ENCODE measurements at places on chromosomes 16 and 17.

DNA sequence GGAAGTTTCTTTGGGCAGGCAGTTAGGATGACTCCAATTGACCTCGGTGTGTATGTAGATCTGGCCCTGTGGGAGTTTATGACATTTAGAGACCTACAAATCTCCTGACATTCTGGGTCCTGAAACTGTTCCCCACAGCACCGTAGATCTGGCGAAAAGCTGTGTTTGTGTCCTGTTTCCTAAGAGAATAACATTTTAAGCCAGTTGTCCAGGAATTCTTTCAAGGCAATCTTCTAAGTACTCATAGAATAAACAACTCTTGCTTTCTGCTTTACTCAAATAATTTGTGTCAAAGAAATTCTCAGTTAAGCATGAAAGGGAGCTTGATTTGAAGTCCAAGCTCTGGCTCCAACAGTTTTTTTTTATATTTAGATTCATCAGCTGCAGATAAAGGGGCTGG, 78.5 kb upstream of the ELAC2 start:
- DNase-seq, result no peak

DNA sequence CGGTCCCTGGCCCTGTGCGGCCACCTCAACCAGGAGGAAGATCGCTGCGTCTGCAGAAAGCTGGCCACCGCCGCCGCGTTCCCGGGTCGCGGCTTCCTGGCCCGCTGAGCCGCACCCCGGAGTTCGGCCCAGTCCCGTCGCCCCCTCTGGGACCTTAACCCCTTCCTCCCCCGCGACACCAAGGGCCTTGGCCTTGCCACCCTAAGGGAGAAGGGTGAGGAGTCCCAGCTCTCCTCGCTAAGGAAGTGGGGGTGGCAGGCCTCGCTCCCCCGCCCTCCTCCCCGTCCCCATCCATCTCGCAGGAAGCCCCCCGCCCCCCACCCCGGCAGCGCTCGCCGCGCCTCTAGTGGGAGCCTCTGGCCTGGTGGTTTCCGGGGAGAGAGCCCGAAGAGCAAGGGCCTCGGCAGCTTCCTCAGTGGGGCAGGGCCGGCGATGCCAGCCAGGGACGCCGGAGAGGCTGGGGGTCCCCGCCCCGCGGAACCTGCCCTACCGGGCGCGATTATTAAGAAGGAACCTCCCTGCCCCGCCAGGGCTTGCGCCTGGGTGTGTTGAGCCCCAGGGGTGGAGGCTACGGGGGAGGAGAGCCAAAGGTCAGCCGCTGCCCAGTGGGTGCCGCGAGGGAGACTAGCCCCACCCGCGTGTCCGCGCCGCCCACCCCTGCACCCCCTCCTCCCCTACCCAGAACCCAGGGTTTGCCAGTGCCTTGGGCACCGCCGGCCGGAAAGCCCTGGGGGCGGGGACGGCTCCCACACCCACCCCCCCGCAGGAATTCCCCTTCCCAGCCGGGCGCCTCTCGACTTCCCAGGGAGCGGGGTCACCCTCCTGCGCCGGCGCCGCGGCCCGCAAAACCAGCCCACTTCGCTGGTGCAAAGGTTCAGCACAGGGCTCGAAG, 6.8 kb downstream of the CBX4 start:
- no peak for DNase-seq

GRCh38 chr16:87855852-87856715, 13.2 kb downstream of the SLC7A5 start:
- peak; percentile 42 for DNase-seq

- no peak for DNase-seq
These were observed 58.0 kb upstream of the GSE1 start for GRCh38 chr16:85554889-85555718.

DNA sequence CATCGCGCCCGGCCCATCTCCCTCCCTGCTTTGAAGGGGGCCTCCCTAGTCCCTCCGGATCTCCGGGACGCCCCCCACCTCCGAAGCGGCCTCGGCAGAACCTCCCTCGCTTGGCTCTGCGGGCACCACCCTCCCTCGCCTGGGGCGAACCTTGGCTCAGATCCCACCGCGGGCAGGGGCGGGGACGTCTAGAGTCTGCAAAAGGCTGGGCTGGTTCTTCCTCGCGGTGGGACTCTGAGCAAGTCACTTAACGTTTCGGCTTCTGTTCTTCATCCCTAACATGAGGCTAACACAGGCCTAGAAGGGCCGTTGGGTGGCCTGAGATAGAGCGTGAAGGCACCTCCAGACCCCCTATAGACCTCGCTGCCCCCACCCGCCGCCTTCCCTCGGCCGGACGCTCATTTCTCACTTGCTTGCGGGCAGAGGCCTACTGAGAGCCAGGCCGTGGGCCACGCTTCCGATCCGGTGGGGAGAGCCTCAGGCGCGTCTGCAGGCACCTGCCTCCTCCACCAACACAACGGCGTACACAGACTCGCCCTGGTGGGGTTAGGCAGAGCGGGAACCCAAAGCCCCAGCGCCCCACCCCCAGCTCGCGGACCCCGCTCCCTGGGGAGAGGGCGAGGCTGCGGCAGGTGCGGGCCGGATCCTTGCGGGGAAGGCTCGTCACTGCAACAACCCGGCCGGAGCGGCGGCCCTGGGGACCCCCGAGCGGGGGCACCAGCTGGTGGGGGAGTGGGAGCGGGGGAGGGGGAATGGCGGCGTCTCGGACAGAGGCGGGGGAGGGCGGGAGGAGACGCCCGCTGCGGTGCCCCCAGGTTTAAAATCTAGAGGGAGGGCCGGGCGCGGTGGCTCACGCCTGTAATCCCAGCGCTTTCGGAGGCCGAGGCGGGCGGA, 5.4 kb downstream of the MYO1C start:
- DNase-seq, result no peak

- no peak for DNase-seq
These were observed 70.9 kb upstream of the ZNF750 start for GRCh38 chr17:82910770-82911169.

DNA sequence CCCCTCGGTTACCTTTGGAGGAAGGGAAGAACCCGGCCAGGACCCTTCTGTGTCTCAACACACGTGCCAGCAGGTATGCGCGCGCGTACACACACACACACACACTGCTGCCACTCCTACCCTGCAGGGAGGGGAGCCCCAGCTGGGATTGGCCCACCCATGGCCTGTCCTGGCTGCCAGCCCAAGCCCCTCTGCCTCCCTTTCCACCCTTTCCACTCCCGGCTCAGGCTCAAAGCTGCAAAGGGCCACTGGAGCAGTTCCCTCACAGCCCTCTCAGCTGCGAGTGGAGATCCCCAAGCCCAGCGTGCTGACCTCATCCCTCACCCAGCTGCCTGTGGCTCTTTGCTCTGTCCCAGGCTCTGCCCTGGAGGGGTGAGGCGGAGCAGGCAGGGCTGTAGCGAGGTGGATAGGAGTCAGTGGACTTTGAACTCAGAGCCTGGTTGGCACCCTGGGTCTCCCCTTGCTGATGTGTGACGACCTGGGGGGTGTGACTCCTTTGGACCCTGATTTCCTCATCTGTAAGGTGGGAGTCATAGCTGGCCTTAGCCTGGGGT, 14.5 kb downstream of the KIF19 start:
- no peak for DNase-seq

DNA sequence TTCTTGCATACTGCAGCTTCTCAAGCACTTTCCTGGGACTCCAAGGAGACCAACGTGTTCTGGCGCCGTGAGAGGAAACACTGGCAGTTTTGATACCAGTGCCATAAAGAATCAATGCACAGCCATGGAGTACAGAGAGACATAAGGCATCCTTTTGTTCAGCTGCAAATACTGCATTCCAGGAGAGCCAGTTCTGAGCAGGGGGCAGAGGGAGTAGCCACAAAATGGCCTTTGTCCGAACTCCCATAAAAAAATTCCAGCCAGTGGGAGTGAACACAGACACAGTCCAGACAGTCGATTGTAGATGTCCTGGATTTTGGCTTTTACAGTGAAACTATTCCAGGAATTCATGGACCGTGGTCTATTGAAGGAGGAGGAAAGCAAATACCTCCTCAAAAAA, 36.2 kb upstream of the TEKT3 start:
- DNase-seq, result peak; percentile 45

DNA sequence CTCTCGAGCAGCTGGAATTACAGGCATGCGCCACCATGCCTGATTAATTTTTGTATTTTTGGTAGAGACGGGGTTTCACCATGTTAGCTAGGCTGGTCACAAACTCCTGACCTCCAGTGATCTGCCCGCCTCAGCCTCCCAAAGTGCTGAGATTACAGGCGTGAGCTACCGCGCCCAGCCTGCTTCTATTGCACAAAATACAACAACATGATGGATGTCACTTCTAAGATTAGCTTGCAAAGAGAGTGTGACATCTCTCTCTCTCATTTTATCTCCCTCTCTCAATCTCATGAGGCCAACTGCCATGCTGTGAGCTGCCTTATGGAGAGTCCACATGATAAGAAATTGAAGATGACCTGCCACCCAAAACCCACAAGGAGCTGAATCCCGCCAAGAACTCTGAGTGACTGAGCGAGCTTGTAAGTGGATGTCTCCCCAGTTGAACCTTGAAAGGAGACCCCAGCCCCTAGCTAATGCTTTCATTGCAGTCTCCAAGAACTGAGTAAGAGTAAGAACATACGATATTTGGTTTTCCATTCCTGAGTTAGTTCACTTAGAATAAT, 458.5 kb downstream of the RBFOX1 start:
- no peak for DNase-seq

DNA sequence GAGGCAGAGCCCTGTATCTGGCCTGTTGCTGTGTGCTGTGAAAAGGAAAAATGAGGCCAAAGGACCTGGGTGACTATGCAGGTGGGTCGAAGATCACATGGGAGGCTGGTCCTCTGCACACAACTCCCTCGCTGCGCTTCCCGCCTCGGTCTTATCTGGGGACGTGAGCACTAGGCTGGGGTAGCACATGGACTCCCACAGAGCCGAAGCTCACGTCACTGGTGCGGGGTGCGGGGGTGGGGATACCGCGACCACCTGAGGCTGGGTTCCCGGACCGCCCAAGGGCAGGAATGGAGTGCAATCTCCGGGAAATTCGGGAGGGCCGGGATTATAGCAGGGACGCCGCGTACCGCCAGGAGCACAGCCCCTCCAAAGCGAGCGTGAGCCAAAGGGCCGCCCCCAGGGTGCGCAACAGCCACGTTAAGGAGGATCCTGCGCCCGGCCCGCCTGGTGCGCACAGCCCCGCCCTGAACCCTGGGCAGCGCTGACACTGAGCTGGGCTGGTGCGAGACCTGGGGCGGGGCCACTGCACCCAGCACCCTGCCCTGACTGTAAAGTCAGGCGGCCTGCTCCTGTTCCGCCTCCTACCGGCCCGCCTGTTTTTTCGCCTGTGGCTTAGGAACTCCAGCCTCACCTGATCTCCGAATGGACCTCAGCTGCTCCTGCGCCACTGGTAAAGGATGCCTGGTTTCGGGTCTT, 4.8 kb downstream of the MT1A start:
- no peak for DNase-seq

- no peak for DNase-seq
These were observed 1.1 kb downstream of the SLFN13 start for GRCh38 chr17:35447499-35447898.

- DNase-seq, result peak; percentile 79
These were observed 12.8 kb downstream of the SMIM5 start for GRCh38 chr17:75645889-75646637.

DNA sequence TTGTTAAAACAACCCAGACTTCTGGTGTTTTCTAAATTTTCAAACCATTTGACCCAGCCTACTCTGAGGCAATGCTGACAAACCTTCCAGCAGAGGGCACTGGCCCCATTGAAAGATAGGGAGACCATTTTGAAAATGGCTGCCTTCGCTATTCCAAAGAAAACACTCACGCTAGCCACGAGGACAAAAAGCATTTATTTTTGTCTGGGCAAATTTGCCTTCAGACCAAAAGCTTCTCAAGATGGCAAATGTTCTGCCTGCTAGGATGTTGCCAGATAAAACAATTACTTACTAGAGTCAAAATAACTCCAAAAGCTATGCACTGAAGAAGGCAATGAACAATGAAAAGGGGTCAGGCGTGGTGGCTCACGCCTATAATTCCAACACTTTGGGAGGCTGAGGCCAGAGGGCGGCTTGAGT, 296.7 kb upstream of the IRX5 start:
- DNase-seq, result peak; percentile 2

GRCh38 chr16:69325784-69326171, 4.6 kb downstream of the PDF start:
- no peak for DNase-seq

- DNase-seq, result no peak
These were observed 6.2 kb downstream of the JPH3 start for GRCh38 chr16:87608400-87608985.

DNA sequence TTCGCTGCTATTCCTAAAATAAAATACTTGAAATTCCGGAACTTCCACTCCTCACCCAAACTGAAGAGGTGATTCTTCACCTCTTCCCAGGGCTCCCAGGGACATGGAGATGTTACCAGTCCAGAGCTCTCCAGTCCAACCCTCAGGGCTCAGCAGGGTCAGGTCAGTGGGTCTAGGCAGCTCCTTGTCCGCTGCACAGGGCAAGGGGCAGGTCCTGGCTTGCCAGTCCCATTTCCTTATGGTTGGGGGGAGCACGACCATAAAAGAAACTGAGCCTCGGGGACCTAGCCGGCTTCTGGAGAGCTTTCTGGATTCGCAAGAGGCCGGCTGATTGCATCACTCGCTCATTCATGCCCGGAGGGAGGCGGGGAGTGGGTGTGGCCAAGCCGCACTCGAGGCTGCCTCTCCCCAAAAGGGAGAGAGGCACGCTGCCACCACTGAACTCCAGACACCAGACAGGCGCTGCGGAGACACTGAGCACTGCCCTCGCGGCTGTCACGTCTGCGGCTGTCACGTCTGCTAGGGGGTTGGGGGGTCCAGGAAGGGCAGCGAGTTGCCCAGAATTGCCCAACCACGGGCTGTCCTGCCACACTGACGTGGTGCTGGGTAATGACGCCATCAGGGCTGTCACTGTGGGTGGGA, 15.8 kb downstream of the SLC7A5 start:
- peak; percentile 65 for DNase-seq

DNA sequence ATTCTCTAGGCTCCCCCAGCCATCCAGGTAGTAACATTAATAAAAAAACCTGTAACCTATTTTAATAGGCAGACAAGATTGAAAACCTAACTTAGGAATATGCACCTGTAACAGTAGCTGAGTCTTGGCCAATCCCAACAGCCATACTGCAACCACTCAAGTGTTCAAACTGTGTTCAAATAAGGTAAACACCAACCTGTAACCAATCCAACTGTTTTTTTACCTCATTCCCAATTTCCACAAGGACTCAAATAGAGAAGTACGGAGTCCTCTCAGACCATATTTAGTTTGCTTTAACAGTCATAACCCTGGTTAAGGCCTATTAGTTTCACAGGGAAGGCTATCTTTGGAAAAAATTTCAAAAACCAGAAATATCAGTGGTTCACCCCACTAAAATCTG, 40.4 kb upstream of the NOS2 start:
- no peak for DNase-seq

- peak; percentile 43 for DNase-seq
These were observed 669 bp upstream of the DCTPP1 start for GRCh38 chr16:30430428-30430970.

- no peak for DNase-seq
These were observed 2472.3 kb downstream of the TP53TG3F start for GRCh38 chr16:35931722-35932121.

DNA sequence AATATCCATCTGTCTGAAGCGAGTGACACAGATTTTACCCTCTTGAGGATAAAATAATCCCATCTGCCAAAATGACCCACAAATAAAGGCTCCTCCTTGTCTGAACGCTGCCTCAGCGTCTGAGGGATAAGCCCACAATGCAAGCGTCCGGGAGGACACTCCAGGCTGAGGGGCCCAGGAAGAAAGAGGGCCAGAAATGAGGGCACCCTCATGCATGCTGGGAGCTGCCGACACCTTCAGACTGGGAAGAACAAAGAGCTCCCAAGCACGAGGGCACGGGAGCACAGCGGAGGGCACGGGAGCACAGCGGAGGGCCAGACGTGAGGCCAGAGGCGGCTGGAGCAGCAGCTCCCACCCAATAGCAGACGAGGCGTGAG, 126.9 kb downstream of the ZNF778 start:
- no peak for DNase-seq

- DNase-seq, result no peak
These were observed 330.6 kb upstream of the C16orf82 start for GRCh38 chr16:26736084-26736483.
